Epithelial cell of prostate (primary cell): ENCODE measurements at places on chromosomes 3 and 15.

- no peak for DNase-seq
These were observed 795 bp upstream of the SCAANT1 start for GRCh38 chr3:63912768-63913588.

- no peak for DNase-seq
These were observed 2.4 kb downstream of the CAMK2N2 start for GRCh38 chr3:184258926-184259325.

DNA sequence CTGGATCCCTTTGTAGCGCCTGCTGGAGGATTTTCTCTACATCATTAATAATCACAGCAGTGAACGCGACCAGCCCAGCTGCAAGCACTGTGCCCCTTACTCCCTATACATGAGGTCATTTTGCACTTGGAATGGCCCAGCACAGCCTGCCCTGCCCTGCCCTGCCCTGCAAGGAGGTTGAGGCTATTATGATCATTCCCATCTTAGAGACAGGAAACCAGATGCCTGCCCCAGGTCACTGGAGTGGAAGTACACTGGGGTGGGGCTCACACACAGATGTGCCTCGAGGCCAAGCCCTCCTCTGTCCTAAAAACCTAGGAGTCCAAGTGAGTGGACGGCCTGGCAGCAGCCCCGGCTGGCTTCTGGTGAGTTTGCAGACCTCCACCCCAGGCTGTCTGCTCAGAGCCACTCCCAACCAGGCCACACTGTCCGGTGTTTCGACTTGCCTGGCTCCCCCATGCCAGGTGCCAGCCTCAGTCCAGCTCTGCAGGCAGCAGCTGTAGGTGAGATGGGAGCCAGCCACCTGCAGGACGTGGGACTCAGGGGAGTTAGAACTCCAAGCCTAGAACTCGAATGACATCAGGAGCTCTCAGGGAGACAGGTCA lies 30.4 kb upstream of the SEC61A1 start:
- no peak for DNase-seq

- no peak for DNase-seq
These were observed 304.8 kb upstream of the STAC start for GRCh38 chr3:36075491-36075890.

DNA sequence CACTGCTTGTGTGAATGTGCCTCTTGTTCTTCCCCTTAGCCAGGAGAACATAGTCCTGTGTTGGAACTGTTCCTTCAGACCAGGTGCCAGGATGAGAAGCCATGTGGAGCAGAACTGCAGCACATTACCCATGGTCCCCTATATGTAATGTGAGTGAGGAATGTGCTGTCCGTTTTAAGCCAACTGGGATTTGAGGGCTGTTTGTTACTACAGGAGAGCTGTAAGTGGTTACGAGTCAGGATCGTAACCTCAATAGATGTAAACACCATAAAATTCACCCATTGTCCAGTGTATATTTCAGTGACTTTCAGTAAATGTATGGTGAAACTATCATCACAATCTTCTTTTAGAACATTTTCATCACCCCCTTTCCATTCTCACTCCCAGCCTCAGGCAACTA lies 10.1 kb upstream of the SCAP start:
- DNase-seq, result no peak

DNA sequence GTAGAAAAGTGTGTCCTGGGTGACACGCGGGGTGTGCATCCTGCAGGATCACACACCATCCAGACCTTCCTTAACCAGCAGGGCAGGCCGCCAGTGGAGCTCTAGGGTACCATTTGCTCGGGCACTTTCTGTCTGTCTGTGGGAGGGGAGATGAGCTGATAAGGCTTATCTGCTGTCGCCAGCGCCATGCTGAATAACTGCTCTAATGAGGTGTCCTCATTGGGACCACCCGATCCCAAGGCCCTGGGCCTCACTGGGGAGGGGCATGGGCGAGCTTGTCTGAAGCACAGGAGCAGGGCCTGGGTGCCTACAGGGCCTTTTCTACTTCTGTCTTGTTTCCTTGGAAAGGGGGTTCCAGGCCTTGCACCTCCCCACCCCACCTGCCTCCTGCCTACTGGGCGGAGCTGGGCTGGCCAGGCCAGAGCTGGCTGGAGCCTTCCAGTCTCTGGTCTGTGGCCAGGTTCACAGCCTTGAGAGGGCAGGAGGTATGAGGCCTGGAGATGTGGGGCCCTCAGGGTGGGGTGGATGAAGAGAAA lies 2.5 kb upstream of the GATA2 start:
- DNase-seq, result no peak

DNA sequence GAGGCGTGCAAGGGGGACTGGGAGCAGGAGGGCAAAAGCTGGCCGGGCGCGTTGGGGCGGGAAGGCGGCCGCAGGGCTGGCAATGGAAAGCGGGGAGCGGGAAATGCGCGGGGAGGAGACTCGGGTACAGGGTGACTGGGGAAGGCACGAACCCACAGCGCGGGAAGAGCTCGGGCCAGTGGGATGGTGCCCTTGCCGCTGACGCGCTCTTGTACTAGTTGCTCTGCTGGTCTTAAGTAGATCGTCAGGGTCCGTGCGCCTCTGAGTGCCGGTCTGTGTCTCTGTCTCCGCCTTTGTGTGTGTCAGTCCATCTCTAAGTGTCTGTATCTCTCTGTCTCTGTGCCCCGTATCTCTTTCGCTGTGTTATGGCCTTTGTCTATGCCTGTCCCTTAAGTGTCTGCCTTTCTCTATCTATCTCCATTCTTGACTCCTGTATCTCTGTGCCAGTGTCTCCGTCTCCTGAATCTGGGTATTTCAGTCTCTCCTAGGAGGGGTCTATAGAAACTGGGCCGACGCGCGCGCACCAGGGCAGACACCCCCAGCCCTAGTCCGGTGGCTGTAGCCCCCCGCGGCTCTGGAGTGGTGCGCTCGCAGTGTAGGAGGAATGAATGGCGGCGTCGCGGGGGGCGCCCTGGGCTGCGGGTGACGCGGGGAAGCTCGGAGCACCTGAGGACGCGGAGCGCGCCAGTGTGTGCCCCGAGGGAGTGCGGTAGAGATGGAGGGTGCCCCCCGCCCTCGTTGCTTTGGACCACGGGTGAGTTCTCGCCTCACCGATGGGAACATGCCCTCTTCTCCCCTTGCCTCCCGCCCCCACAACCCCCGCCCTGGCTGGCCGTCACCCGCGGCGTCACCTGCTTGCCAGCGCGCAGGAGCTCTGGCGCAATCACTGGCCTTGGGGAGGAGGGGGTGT lies 756 bp upstream of the CAMK2N2 start:
- DNase-seq, result no peak

GRCh38 chr3:26029321-26029720 lies 239.4 kb downstream of the OXSM start:
- DNase-seq, result no peak

DNA sequence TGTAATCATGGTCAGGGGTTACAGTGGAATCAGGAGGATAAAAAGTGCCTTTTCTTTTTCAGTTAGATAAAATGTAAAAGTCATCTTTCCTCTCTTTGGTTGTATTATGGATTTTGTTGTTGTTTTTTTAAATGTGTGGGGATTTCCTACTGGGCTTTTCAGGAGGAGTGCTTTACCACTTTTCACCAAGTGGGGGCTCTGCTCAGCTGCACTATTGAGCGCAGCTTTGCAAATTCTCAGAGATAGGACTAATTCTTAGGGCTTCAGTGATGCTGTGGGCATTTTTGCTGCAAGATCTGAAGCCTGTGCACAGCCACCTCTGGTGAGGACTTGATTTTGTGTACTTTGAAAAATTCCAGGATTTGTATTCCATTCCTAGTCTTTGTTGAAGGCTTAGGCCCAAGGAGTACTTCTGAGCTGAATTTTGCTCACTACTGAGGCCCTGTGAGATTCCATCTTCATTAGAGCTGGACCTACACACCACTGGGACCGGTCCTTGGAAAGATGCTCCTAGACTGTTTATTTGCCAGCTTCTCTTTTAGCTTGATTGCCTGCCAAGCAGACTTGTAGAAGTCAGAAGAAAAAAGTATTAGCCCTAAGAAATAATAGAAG lies 7.5 kb downstream of the GNB5 start:
- no peak for DNase-seq

DNA sequence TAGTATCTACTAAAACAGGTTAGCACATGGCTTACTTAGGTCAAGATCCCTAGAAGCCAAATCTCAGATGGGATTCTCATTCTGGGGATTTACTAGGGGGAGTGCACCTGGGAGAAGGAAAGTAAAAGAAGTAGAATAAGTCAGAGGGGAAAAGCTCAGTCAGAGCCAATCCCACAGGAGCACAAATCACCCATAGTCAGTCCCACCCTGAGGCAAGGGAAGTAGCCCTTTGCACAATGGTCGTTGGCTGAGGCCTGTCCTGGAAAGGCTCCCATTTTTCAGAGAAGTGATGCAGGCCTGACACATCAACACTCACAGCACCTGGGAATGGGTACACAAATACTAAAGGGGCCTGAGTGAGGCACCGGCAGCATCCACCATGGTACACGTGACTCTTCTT lies 39.8 kb downstream of the SST start:
- no peak for DNase-seq

DNA sequence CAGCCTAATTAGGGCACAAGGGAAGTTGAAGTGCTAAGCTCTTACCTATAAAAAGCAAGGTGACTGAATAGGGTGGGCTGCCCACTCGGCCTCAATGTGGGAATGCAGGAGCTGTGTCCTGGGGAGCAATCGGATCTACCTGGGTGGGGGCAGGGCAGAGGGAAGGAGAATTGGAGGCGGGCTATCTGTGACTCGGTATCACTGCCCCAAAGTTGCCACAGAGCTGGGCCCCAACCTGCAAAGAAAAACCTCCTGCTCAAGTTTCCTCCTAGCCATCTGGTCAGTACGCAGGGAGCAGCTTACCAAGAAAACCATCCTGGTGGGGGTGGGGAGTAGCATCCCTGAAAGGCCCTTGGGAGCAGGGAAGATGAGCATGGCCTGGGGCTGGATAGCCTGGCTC lies 10.7 kb downstream of the CIB2 start:
- no peak for DNase-seq

DNA sequence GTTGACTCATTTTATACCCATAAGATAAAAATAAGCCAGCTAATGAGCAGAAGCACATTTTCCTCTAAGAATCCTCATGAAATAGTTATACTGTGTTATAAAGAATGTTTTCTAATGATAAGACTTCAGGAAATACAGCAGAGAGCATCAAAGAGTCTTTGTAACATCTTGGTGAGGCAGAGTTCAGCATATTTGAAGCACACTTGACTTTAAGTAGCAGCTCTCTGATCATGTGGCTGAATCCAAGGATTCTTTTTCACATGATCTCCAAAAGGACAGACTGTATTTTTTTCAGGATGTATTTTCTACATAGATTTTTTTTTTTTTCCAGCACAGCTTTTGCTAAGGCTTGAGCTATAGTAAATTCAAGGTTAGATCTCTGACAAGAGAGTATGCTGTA lies 195.1 kb downstream of the SI start:
- no peak for DNase-seq

- DNase-seq, result no peak
These were observed 10.8 kb downstream of the GATA2 start for GRCh38 chr3:128482175-128482574.

GRCh38 chr3:23916152-23916885 lies 471 bp downstream of the NKIRAS1 start:
- no peak for DNase-seq

- DNase-seq, result no peak
These were observed 92.7 kb downstream of the SEC22A start for GRCh38 chr3:123294296-123294938.

DNA sequence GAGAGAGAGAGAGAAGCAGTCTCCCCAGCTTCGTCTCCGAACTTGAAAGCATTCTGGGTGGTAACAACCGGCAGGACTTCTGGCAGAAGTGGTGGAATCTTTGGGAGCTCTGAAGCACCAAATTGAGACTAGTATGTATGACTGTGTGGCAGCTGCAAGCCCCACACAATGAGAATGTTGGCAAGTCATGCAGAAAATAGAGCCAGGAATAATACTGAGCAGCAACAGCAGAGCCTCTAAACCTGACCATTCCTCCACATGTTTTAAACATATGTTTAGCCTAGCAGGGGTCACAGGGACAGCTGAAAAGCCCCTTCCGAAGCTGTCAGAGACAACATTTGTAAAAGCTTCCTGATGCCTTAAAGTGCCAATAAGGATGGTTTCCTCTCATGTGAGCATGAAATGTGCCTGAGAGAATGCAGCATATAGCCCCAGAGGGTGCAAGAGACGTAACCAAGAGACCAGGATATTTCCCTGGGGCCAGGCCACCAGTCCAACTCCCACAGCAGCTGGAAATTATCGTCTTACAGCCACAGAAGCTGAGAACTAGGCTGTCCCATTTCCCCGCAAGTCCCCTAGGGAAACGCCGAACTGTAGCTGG lies 178.6 kb upstream of the CCDC54 start:
- DNase-seq, result no peak

- DNase-seq, result no peak
These were observed 58.8 kb downstream of the ARHGAP31 start for GRCh38 chr3:119352863-119353527.

DNA sequence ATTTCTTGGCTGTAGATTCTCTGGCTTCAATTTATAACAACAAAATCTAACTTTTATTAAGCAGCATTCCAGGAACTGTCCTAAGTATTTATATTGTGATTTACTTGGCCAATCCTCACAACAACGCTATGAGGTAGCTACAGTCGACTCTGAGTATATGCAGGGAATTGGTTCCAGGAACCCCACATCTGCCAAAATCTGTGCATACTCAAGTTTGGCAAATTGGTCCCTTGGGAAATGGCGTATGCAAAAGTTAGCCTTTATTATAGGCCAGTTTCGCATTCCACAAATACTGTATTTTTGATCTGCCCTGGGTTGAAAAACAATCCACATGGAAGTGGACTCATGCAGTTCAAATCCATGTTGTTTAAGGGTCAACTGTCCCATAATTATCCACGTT lies 53.9 kb downstream of the RAP2B start:
- no peak for DNase-seq

DNA sequence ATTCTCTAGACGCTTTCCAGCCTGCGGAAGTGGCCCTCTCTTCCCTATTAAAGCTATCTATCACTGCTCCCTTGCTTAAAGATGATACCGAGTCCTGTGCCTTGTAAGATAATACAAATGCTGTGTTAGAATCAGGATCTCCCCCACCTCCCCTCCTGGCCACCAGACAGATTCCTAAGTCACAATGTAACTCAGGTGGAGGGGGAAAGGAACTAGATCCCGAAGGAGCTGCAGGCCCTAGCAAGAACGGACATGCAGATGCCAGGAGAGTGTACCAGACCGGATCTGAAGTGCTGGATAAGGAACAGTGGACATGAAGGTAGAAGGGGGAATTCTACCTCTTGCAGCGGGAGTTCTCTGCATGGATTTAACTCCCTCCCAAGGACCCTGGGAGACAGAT lies 230.7 kb upstream of the LYSMD4 start:
- DNase-seq, result no peak

- DNase-seq, result peak; percentile 69
These were observed 16.6 kb upstream of the LRRK1 start for GRCh38 chr15:100902436-100903167.

DNA sequence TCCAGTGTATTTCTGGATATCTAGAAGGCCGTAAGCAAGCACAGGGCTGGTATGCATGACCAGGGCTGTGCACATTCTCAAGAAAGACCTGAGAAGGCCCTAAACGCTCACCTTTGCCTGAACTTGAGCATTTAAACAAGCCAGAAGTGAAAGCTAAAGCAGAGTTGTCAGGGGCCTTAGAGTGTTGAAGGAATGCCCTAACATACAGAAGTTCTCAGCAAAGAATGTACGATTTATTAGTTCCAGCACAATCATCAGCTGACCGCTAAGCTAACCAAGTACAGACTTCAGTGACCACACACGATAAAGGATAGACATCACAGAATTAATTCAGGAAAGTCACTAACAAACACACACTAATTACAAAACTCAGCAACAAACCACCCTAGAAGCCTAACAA lies 8.7 kb downstream of the HLTF start:
- DNase-seq, result no peak
